Fibroblast of lung (primary cell): ENCODE measurements at places on chromosomes 12 and 14. TPM values are rescaled to one million over a fixed set of nuclear protein-coding genes. Genes with fewer than 3 reads are reported as not detected.

DNA sequence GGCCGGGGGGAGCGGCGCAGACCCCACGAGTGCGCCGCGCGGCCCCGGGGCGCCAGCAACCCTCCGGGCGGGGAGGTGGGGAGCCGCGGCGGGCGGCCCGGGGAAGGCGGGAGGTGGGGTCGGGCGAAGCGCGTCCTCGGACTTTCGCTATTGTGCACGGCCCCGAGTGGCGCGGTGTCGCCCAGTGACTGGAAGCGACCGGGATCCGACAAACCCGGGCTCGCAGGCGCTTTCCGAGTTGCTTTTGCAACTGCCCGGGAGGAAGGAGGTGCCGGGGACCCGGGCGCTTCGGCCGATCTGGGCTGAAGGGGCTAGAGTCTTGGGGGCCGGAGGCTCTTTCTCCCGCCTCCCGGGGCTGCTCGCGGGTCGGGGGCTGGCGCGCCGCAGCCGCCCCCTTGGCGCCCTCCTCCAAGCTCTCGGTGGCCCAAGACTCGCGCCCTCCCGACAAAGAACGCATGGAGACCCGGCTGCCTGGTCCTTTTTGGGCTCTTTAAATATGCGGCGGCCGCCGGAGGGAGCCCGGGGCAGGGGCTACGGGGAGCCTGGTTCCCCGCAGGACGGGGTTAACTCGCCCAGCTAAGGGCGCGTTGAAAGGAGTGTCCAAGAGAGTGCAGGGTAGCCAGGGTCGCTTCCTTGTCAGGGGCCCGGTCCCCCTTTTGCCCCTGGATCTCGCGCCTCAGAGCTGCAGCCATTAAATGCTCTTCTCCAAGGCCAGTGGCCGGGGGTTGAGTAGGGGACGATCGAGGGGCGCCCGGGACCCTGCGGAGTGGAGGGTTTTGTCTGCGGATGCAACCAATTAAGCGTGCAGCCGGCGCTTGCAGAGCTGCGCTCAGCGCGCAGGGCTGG is 1.4 kb downstream of the HMGA2 start:
- peak overlapping the region; percentile 86 for H3K4me3 ChIP-seq
- H3K27ac ChIP-seq = peak overlapping the region; percentile 93
- DNase-seq = no peak
- no peaks in the 10 kb centered on the region for H3K27me3 ChIP-seq
- peaks cover 5% of the 10 kb centered on the region for H3K4me1 ChIP-seq
- no peaks in the 10 kb centered on the region for H3K36me3 ChIP-seq

Gene TESPA1
- total RNA-seq = not detected in 2 replicates

Gene SERPINA1
- under 0.01 TPM in 1 of 2 replicates, not detected in the other for total RNA-seq

GRCh38 chr14:72715850-72716228 is 178.1 kb downstream of the DPF3 start:
- no peaks in the 10 kb centered on the region for H3K27me3 ChIP-seq
- peaks cover 8% of the 10 kb centered on the region for H3K4me1 ChIP-seq
- H3K27ac ChIP-seq = no peak overlapping the region
- DNase-seq = no peak
- no peak overlapping the region for H3K4me3 ChIP-seq

Gene FRMD6
- 157 and 200 TPM in 2 replicates for total RNA-seq

GRCh38 chr14:88026890-88027289 is 22.0 kb downstream of the GPR65 start:
- no peaks in the 10 kb centered on the region for H3K36me3 ChIP-seq
- no peak overlapping the region for H3K27ac ChIP-seq
- H3K4me3 ChIP-seq = no peak overlapping the region

Gene INHBC
- not detected in 2 replicates for total RNA-seq

Gene OLR1
- total RNA-seq = 0.26 and 1.2 TPM in 2 replicates

GRCh38 chr12:13539051-13539450 is 342.5 kb downstream of the EMP1 start:
- H3K27ac ChIP-seq = no peak overlapping the region
- no peaks in the 10 kb centered on the region for H3K36me3 ChIP-seq
- H3K4me1 ChIP-seq = no peaks in the 10 kb centered on the region
- H3K4me3 ChIP-seq = no peak overlapping the region
- DNase-seq = no peak

Gene A2M
- 95.0 and 239 TPM in 2 replicates for total RNA-seq

GRCh38 chr12:8823565-8824300 is 1.3 kb downstream of the A2ML1 start:
- H3K27me3 ChIP-seq = no peaks in the 10 kb centered on the region
- H3K36me3 ChIP-seq = no peaks in the 10 kb centered on the region
- no peak overlapping the region for H3K27ac ChIP-seq

Gene PIK3C2G
- not detected in 2 replicates for total RNA-seq

DNA sequence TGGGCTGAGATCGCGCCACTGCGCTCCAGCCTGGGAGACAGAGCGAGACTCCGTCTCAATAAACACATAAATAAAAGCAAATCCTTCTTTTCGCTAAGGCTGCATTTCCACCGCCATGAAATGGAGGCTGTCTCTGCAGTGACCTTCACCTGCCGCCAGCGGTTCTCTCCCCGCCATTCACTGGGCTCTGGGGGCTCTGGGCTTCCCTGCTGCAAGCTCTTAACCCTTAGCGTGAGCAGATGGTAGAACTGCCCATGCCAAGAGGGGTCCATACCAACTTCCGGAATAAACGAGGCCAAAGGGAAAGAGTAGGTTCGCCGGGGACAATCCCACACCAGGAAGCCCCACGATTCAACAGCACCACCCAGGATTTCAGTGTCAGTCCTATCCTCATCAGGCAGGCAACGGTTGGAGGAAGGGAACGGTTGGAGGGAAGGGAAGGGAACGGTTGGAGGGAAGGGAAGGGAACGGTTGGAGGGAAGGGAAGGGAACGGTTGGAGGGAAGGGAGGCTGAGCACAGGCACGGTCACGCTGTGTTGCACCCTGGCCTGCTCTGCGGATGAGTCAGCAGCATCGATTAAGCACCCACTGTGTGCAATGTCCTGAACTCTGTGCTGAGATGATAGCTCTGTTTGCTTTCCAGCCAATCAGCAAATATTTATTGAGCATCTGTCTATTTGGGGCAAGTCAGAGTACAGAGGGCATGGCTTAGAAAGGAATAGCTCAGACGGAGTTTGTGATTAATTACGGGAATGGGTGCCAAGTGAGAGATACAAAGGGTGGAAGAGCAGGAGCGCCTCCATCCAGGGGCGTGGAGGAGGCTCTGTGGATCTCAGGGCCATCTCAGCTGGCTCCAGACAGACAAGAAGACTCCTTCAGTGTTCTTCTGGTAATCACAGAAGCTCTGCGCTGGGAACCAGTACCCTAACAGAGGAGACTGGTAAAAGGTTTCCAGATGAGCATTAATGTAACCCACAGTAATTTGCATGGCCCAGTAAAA is 77.9 kb downstream of the NINJ2 start:
- DNase-seq = no peak
- H3K4me1 ChIP-seq = no peaks in the 10 kb centered on the region
- peaks cover 6% of the 10 kb centered on the region for H3K27me3 ChIP-seq
- no peak overlapping the region for H3K27ac ChIP-seq
- H3K4me3 ChIP-seq = no peak overlapping the region

Gene CS
- 70.4 and 117 TPM in 2 replicates for total RNA-seq

- no peak for DNase-seq
- no peaks in the 10 kb centered on the region for H3K36me3 ChIP-seq
Observed at GRCh38 chr12:84998341-84998740, 37.7 kb downstream of the TSPAN19 start.

DNA sequence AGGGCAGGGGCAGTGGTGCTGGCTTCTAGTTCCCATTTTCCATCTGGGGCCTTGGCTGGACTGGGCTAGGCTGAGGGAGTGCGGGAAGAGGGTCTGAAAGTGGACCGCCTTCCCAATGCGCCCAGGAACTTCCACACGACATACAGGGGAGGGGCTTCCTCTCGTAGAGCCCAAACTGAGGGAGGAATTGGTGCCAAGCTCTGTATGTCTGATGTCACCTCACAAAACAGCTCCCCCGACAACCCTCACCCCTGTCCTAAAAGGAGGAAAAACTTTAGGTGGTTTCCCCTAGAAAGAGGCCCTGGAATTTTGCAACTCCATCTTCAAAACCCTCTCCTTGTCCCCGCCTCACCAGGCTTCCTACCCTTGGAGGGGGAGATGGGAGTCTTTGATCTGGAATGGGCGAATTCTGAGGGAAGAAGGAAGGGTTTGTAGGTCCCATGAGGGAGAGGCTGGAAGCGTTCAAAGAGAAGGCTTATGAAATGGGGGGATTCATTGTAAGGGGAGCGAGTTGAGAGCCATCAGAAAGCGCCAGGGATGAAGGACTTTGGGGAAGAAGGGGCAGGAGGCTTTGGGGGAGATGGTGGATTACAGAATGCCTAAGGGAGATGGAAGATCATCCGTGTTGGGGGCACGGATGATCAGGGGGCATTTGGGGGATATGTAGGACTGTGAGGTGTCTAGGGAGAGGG is 844 bp downstream of the GLTP start:
- H3K27me3 ChIP-seq = no peaks in the 10 kb centered on the region
- DNase-seq = no peak
- H3K36me3 ChIP-seq = no peaks in the 10 kb centered on the region
- peak overlapping the region; percentile 94 for H3K4me3 ChIP-seq
- H3K4me1 ChIP-seq = peaks cover 7% of the 10 kb centered on the region

DNA sequence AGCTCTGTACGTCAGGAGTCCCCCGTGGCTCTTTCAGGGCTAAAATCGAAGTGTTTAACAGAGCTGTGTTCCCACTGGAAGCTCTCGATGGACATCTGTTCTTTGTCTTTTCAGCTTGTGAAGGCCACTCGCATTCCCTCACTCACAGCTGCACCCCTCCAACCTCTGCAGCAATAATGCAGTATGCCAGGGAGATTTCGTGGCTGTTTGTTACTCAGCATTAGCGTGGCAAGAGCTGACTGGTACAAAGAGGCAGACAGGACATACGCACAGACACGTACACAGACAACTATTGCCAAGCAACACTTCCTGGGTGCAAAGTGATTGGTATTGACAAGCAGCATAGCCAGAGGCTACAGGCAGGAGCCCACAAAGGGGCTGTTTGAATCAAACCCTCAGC is 11.8 kb upstream of the FBXO21 start:
- no peaks in the 10 kb centered on the region for H3K4me1 ChIP-seq
- H3K27ac ChIP-seq = no peak overlapping the region
- no peak for DNase-seq
- no peaks in the 10 kb centered on the region for H3K27me3 ChIP-seq
- H3K36me3 ChIP-seq = no peaks in the 10 kb centered on the region

Gene BICDL1
- total RNA-seq = under 0.01 TPM in 1 of 2 replicates, not detected in the other

DNA sequence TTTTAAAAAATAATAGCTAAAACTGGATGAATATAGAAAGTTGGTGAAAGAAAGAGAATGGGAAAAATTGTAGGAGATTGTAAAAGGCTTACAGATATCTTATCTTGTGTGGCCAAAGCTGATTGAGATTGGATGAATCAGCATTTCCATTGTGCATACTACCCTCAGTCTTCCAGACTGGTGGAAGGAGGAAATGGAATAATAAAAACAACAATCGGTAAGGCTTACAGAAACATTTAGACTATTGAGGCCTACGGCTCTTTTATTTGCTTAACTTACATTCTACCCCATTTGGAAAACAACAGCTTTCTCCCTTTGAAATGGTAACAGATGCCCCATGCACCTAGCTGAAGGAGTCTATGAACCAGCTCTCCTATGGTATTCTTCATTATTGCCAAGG is 129.8 kb downstream of the PTPRB start:
- H3K4me3 ChIP-seq = no peak overlapping the region
- peak; percentile 72 for DNase-seq
- H3K27me3 ChIP-seq = no peaks in the 10 kb centered on the region
- no peaks in the 10 kb centered on the region for H3K4me1 ChIP-seq
- no peak overlapping the region for H3K27ac ChIP-seq
- no peaks in the 10 kb centered on the region for H3K36me3 ChIP-seq

DNA sequence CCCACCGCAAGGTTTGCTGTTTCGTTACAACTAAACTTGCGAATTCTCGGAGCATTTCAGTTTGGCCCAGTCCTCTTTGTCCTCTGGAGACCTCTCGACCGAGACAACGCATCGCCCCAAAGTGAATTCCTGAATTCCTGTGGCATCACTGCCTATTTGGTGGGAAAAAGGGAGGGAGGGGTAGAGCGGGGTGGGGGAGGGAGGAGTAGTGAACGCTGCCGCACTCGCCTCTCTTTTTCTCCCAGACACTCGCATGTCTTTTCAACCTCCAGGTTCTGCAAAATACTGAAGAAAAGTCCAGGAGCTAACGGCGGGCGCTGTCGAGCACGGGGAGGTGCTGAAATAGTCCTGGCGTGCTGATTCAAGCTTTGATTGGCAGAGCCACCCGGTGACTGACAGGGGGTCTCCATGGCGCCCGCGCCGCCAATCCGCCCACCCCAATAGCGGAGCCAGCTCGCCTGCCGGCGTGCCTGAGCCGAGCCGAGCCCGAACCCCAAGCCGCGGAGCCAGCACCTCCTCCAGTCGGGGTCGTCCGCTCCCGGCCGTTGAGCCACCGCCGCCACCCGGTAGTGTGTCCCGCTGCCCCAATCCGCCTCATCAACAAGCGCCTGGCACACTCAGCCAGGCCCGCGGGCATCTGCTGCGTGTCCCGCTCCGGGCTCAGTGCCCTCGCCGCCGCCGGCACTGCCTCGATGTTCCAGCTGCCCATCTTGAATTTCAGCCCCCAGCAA is at the start of gene SIX6:
Gene SIX6 (plus strand): TSS at position 440 of the 731 bp plus-strand sequence. CDS start 253 bp downstream, at position 693.
- DNase-seq = peak; percentile 78
- H3K4me1 ChIP-seq = no peaks in the 10 kb centered on the region
- H3K27me3 ChIP-seq = peaks cover 75% of the 10 kb centered on the region

- H3K36me3 ChIP-seq = no peaks in the 10 kb centered on the region
- H3K4me3 ChIP-seq = no peak overlapping the region
- H3K27ac ChIP-seq = no peak overlapping the region
- H3K27me3 ChIP-seq = peaks cover 4% of the 10 kb centered on the region
Observed at GRCh38 chr14:100782516-100783320, 43.2 kb upstream of the MEG3 start.

Gene KRT8
- total RNA-seq = 0.66 and 1.5 TPM in 2 replicates

DNA sequence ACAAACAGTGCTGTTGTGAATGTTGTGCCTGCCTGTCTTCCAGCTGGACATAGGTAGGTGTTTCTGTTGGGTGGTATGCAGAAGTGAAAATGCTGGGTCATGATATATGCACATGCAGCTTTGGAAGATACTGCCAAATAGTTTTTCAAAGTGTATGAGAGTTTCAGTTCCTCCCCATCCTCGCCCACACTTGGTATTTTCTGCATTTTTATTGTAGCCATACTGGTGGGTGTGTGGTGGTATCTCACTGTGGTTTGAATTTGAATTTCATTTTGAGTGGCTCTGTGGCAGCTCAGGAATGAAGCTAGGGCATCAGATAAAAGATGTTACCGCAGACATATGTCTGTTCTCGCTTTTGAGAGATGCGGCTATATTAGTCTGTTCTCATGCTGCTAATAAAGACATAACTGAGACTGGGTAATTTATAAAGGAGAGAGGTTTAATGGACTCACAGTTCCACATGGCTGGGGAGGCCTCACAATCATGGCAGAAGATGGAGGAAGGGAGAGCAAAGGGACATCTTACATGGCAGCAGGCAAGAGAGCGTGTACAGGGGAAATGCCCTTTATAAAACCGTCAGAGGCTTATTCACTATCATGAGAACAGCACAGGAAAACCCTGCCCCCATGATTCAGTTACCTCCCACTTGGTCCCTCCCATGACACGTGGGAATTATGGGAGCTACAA is 183.1 kb downstream of the CAND1 start:
- DNase-seq = no peak
- H3K27ac ChIP-seq = no peak overlapping the region
- H3K4me1 ChIP-seq = peaks cover 8% of the 10 kb centered on the region
- H3K36me3 ChIP-seq = no peaks in the 10 kb centered on the region
- no peaks in the 10 kb centered on the region for H3K27me3 ChIP-seq
- H3K4me3 ChIP-seq = no peak overlapping the region

- H3K27ac ChIP-seq = no peak overlapping the region
- DNase-seq = no peak
- H3K4me3 ChIP-seq = no peak overlapping the region
- H3K27me3 ChIP-seq = no peaks in the 10 kb centered on the region
Observed at GRCh38 chr12:115506822-115507559, 770.5 kb downstream of the MED13L start.

GRCh38 chr12:79706156-79706555 is 15.4 kb upstream of the PAWR start:
- H3K27ac ChIP-seq = no peak overlapping the region
- DNase-seq = no peak
- no peaks in the 10 kb centered on the region for H3K4me1 ChIP-seq
- H3K4me3 ChIP-seq = no peak overlapping the region
- no peaks in the 10 kb centered on the region for H3K36me3 ChIP-seq
